ENCODE measurements at places on chromosomes 7 and 10.
A peak's percentile ranks its signal among the peaks of the same experiment; 100 is the strongest.

DNA sequence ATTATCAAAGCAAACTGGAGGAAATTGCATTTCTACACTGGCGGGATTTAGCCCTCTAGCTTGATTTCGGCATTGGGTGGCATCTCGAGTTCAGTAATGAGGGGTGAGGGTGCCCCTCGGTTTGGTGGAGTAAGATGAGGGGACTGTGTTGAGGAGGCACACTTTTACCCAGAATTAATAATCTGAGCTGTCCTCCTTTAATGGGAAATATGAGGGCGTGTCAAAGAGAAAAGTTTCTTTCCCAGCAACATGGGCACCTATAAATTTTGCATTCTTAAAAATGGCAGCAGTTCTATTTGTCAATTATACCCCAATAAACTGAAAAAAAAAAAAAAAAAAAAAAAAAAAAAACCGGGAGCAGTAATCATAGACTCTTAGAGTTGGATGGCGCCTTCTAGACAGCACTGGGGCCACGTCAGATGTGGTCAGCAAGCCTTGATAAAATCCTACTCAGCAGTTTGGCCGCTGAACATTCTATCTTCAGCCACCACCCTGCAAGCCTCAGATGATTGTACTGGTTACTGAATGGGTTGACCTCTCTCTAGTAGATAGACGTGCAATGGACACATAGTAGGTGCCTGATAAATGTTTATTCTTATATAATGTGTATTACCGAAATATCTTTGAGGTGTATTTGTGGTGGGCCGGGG is 931 bp downstream of the PAPSS2 start:
- no peak for DNase-seq

GRCh38 chr7:51352174-51353100 is 35.8 kb upstream of the COBL start:
- DNase-seq, result no peak

DNA sequence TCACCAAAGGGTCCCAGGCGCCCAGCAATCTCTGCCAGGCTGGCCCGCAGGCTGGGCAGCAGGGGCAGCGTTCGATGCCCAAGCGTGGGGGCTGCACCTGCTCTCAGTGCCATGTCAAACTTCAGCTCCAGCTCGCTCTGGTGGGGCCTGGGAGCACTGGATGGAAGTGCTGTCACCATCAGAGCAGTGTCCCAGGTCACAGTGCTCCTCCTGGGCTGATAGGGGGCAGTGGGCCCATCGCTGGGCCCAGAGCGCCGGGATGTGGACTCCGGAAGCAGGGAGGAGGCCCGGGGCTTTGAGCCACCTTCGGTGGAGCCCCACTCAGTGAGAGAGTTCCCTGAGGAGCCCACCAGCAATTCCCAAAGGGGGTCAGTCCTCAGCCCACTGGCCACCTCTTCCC is 2.2 kb downstream of the PRRT4 start:
- no peak for DNase-seq

DNA sequence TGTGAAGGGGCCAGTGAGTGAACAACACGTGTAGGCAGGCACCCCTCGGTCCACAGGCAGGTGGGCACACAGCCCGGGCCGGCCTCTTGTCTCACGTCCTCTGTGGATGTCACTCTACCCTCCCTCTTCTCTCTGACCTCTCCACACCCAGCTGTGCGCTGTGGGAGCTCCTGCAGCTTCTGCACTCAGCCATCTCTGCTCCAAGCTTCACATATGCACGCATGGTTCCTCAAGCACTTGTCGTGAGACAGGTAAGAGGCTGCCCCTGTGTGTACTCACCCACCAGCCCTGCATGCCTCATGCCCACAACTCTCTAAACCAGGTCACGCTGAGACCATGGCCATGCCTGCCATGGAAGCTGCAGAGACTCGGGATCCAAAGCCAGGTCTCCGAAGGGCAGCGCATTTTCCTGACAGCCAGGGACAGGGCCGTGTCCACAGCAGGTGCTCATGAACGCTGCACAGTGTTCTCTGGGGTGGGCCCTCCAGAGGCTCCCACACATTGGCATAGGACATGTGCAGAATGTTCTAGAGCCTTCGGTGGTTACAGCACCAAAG is 477.5 kb downstream of the PTPRN2 start:
- no peak for DNase-seq

- DNase-seq, result no peak
Measured at GRCh38 chr10:74207691-74208480, 56.9 kb downstream of the ADK start.

- no peak for DNase-seq
Measured at GRCh38 chr7:86913709-86914108, 145.7 kb downstream of the ELAPOR2 start.

DNA sequence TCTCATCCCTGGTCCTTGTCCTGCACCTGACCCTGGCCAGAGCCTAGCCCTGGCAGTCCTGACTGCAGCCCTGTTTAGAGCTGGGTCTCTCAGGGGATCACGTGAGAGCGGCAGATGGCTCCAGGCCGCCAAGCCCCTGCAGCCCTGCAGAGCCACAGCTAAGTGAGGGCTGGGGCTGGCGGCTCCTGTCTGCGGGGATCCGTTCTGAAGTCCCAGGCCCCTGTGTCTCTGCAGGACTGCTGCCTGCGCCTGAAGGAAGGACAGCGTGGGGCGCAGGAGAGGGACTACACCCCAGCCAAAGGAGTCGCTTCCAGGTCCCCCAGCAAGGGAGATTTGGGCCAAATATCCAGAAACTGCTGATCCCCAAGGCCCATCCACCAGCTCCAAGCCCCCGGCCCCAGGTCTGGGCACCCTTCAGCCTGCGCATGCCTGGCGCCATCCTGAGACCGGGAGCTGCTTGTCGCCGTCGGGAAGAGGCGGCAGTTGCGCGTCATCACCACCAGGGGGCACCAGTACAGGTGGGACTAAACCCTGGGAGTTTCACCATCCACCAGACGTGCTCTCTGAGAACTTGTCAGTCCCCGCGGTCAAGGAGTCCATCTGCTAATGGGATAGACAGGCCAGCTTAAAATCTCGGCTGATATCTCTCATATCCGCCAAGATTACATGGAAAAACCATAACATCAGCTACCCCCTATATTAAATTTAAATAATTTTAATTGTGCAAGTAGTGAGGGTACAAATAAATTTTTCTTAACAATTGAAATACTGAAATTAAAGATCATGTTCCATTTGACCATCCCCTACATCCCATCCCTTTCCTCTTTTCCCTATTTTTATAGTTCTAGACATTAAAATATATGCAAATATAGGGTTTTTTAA is 25.1 kb upstream of the GHRHR start:
- peak; percentile 55 for DNase-seq

GRCh38 chr7:149071641-149072437 is 18.7 kb downstream of the ZNF786 start:
- DNase-seq, result peak; percentile 52

DNA sequence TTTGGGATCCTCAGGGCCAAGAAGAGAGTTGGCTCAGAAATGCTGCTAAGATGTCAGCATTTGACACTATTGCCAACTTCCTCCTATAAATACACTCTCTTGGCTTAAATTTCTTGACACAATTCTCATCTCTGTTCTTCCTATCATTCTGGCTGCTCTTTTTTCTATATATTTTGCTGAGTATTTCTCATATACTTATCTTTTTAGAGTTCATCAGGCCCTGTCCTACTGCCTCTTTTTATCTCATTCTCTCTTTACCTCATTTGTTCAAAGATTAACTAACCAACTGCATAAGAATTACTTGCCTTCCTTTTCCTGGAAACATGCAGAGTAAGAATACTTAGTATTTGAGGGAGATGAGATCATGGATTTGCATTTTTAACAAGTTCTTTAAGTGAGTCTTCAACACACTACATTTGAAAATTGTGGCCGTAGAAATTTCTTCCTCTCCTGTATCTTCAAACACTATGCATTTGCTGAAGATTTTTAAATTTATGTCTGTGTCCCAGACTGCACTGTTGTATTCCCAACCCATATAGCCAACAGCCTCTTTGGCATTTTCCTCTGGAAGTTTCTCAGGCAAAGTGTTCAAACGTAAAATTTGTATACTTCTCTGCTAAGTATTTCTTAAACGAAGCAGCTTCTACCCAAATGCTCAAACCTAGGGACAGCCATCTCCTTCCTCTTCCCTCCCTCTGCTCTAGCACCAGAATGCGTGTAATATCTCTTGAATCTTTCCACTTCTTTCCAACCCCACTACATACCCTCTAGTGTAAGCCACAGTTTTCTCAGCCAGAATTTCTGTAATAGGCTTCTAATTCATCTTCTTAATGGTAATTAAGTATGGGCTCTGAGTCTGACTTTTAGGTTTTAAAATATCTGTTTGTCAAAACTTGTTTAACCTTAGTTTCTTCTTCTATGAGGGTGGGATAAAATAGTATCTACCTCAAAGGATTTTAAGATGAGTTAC is 35.5 kb downstream of the ARL4A start:
- DNase-seq, result peak; percentile 26

DNA sequence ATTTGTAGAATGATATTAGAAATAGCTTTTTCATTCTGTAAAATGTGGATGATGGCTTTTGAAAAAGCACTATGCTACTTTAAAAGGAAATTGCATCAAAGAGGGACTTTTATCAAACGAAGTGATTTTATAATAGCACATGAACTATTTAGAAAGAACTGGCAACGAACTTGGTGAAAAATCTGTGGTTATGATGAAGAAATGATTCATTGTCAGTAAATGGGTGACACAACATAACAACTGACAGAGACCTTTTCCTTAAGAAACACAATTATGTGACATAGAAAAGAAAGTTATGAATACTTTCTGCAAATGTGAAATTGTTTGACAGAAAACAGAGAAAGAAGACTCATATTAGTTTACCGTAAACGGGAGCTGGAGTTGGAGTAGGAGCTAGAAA is 60.7 kb upstream of the LAMB4 start:
- no peak for DNase-seq

- DNase-seq, result no peak
Measured at GRCh38 chr10:34161777-34162370, 653.2 kb downstream of the PARD3 start.

GRCh38 chr10:6022660-6023059 is 39.5 kb downstream of the IL2RA start:
- DNase-seq, result no peak

DNA sequence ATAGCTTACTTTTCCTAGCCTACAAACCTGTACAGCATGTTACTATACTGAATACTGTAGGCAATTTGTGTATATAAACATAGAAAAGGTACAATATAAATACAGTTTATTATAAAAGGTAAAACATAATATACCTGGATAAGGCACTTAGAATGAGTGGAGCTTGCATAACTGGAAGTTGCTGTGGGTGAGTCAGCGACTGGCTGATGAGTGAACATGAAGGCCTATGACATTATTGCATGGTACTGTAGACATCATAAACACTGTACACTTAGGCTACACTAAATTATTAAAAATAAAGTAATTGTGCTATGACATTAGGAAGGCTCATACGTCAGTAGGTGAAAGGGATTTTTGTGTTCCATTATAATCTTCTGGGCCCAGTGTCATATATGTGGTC is 228.8 kb downstream of the HDAC9 start:
- DNase-seq, result no peak

GRCh38 chr7:2771274-2771731 is 72.8 kb downstream of the GNA12 start:
- no peak for DNase-seq

- no peak for DNase-seq
Measured at GRCh38 chr10:104483582-104483981, 129.9 kb downstream of the CFAP58 start.

DNA sequence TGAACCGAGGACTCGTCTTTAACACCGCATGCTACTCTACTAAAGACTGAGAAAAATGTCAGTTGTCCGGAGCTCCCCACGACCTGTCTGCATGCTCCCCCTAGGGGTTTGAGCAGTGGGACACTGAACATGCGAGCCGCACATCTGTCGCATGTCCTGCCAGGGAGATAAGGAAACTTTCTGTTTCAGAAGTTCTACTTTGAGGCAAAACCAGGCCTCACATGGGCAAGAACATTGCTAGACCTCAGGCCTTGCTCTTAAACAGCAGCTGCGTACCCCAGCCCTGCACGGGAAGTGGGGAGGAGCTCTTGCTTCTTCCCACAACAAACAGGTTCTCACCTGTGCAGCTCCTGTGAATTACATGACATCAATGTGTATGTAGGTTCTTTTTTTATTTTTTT is 30.3 kb upstream of the HERPUD2 start:
- peak; percentile 64 for DNase-seq

All from CD4-positive, alpha-beta T cell treated with Interleukin-2 at 100 ng/mL for 4 hours (primary cell).